ENCODE measurements at places on chromosomes 2 and 18.

DNA sequence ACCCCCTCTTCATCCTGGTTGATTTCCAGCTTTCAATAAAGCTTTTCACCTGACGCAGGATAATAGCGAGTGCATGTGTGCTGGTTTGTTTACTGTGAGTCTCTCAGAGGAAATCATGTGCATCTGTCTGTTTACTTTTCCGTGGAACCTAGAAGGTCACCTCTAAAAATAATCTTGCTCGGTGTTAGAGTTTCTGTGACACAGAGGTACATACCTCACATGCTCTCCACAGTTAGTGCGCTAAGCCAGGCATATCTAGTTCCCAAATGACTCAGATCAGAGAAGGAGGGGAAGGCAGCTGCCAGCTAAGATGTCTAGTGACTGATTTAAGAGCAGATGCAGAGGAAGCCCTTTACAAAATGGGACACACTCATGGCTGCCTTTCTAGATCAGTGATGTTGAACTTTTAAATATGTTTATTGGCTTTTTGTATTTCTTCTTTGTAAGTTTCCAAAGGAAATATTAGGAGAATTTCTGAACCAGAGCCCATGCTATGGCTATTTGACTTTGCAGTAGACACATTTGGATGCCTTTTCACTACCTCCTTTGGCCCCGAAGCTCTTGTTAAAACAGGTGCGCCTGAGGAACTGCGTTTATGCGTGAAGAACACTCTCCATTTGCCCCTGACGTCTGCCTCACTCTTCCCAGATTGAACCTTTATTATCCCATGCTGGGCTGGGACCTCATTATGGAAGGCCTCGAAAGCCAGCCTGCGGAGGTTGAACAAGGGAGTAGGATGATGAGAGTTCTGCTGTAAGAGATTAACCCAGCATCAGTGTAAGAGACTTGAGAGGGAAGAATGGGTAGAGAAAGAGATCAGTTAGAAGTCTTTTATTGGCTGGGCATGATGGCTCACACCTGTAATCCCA lies 145.6 kb downstream of the FAM161A start:
- DNase-seq = no peak

GRCh38 chr2:176656038-176656775 lies 387.0 kb downstream of the MTX2 start:
- DNase-seq = no peak

DNA sequence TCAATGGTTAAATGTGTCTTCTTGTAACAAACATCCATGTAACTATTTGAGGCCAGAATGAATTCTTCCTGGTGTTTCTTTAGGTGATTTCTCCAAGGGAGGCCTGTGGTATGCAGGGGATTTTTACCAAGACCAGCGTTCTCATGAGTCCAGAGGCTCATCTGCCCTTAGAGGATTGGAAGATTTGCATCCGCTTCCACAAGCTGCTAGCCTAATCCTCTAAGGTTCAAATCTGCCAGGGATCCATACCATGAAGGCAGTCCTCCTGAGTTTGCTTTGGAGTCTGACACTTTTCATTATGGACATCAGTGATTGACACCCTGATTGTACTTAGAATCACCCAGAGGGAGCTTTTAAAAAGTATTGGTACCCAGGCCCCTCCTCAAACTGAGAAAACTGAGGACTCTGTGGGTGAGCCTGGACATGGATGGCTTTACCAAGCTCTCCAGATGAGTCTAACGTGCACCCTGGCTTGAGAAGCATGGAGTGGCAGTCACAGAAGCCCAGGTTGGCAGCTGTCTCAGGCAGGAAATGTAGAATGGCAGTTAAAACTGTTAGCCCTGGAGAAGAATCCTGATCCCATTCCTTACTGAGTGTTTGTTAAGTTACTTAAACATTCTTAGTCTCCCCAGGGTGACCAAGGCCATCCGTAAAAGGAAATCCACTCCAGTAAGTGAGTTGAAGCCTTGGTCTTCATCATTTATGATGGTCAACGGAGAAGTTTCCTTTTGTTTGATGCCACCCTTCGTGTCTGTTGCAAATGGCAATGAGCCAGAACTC lies 95.3 kb upstream of the RMDN2 start:
- DNase-seq = no peak

- DNase-seq = no peak
These were observed 80.5 kb upstream of the FRZB start for GRCh38 chr2:182946958-182947369.

- DNase-seq = no peak
These were observed 808.1 kb downstream of the DCC start for GRCh38 chr18:53148123-53148522.

DNA sequence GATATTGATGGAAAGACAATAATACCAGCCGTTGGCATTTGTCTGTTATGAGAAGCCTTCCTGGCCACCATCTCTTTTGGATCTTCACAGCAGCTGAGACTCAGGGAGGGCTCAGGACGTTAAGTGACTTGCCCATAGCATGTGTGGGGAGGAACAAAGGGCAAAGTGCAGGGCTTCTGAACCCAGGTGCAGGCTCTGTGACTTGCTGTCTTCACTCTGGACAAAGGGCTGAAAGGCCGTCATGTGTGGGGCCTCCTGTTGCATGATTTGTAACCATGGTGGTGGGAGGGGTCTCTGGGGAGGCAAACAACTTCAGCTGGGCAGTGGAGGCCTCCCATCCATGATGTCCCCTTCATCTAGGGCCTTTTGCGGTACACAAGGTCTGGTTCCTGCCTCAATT lies 65.5 kb upstream of the SIX2 start:
- DNase-seq = no peak

DNA sequence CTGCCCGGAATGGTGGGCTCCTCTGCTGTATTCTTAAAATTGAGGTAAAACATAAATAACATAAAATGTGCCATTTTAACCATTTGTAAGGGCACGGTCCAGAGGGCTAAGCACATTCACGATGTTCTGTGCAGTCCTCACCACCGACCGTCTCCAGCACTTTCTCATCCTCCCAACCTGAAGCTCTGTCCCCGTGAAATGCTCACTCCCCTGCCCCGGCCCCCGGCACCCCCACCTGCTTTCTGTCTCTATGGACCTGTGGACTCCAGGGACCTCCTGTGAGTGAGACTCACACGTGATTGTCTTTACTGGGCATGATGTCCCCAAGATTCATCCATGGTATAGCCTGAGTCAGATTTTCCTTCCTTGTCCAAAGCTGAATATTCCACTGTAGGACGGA lies 38.7 kb upstream of the CTDP1 start:
- no peak for DNase-seq

DNA sequence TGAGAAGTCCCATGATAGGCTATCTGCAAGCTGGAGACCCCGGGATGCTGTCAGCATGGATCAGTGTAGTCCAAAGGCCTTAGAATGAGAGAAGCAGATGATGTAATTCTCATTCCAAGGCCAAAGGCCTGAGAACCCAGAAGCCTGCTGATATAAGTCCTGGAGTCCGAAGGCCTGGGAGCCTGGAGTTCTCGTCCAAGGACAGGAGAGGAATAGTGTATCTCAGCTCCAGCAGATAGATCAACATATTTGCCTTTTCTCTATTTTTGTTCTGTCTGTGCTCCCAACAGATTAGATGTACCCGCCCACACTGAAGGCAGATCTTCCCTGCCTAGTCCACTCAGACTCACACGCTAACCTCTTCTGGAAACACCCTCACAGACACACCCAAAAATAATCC lies 454.9 kb upstream of the CHAC2 start:
- no peak for DNase-seq

GRCh38 chr2:216693414-216694080 lies 1.8 kb downstream of the IGFBP5 start:
- no peak for DNase-seq

DNA sequence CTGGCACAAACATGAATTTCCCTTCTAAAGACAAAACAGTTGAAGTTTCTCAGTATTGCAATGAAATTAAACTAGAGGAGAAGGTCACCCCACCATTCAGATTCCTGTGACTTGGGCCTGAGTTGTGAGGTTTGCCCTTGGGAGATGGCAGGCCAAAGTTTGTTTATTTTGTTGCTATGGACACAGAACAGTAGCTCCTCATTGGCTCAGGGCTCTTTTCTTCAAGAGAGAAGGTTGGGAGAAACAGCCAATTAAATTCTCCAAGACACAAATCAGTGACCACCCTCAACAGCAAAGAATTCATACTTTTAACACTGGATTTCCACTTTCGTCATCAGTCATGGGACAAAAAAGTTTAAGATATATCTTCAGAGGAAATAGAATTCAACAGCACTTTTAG lies at the start of gene FLACC1:
TSS of gene FLACC1 (minus strand) at position 125 of the 400 bp plus-strand sequence. CDS start 5,941 bp downstream, outside the sequence.
- DNase-seq = no peak

- DNase-seq = no peak
These were observed 66.9 kb downstream of the C18orf63 start for GRCh38 chr18:74382481-74383017.

DNA sequence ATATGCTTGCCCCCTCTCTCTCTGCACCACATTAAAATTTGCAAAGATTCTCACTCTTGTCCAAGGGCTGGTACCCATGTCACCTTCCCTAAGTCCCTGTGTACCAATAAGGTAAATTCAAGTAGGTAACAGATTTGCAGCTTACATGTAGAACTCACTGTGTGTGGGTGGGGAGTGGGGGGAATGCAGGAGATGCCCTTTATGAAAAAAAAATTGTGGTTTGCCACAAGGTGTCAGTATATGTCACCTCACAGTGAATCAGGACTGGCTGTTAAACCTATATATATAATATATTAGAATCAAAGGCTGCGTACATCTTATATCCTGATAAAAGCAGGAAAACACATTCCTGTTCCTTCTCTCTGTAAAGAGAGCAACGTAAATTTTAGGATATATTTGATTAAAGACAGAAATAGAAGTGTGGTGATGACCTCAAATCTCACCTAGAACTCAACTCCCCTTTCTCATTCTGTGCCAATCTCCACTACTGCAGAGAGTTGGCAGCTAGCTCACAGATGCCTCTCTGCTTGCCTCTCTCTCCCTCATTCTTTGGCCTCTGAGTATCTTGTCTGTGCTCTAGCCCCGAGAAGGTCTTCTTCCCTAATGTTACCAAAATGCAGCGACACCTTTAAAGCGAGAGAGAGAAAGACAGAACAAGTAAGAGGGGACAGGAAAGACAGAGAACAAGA lies 536 bp downstream of the XDH start:
- peak; percentile 12 for DNase-seq

DNA sequence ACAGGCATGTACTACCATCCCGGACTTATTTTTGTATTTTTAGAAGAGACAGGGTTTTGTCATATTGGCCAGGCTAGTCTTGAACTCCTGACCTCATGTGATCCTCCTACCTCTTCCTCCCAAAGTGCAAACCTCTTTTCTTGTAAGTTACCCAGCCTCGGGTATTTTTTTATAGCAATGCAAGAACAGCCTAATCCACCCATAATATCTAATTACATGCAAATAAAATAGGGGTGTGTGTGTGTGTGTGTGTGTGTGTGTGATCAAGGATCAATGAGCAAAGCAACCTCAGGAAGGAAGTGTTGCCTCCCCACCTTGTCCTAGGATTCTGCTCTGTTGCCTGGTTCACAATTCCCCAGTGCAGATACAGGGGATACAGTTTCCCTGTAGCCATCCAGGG lies 45.6 kb downstream of the NGEF start:
- no peak for DNase-seq

- DNase-seq = no peak
These were observed 684.4 kb downstream of the NRXN1 start for GRCh38 chr2:50347358-50348044.

GRCh38 chr2:96202152-96202854 lies 6.3 kb downstream of the STARD7 start:
- no peak for DNase-seq

DNA sequence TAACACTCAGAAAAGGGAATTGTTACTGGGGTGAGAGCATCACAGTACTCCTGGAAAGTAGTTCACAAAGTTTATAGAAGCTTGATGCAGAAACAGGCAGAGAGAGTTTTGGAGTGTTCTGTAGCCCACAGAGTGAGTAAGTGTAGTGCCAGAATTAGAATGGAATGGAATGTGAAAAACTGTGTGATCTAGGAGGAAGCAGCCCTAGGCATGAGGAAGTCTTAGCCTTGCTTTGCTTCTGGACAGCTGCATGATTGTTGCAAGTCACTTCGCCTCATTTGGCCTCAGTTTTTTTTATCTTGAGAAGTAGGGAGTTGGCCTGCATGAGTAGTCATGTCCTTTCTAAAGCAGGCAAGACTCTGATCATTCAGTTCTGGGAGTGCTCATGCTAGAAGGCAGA lies 10.9 kb downstream of the SERPINB12 start:
- DNase-seq = no peak

- no peak for DNase-seq
These were observed 18.4 kb downstream of the ATOH8 start for GRCh38 chr2:85772019-85772745.

DNA sequence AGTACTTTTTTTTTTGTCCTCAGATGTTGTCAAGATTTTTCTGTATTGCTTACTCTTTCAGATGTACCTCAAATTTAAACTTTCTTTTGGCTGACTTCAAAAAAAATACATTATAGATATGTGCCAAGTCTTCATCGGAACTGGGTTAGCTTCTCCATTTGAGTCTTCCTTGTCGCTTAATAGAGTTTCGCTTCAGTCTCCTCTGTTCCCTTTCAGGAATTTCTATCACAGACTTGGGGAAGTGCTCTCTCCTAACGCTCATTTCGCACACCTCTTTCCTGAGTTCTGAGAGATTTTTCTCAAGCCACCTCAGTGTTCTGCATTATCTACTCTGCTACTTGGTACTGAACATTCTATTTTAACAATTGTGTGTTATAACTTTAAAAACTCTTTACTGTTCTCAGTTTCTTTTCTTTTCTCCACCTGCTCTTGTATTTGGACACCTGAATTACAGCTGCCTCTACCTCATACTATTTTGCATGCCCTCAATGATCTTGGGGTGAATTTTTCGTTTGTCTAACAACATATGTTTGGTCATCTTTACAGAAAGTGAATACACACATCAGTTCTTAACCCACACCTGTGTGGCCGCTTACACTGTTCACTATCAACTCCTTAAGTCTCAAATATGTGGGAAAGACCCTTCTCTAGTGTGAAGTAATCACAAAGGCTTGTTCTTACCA lies 16.5 kb downstream of the PTPN2 start:
- DNase-seq = no peak

DNA sequence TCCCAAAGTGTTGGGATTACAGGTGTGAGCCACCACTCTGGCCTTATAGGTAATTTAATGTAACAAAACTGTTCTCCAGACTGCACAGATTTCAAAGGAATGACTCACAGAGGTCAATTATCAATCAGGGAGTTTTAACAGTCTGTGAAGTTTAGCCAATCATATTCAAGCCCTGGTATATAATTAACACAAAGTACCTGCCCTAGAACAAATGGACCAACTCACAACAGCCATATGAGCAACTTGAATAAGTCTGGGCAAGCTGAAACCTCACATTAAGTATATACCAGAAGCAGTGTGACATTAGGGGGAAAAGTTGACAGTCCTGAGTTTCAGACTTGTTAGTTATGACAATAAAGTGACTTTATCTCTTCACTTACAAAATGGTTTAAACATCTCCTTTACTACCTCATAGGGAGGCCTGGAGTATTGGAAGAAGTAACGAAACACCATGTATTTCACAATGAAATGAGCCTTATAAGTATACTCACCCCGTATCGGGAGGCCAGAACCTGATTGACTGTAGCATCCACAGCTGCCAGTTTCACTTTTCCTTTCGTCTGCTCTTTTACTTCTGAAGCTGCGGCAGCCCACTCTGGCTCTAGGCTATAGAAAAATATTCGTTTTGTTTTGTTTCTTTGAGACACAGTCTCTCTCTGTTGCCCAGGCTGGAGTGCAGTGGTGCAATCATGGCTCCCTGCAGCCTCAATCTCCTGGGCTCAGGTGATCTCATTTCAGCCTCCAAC lies 22.2 kb downstream of the PDIA6 start:
- no peak for DNase-seq
